NCI-H524 (cell line): ENCODE measurements at places on chromosomes 12 and 14.

DNA sequence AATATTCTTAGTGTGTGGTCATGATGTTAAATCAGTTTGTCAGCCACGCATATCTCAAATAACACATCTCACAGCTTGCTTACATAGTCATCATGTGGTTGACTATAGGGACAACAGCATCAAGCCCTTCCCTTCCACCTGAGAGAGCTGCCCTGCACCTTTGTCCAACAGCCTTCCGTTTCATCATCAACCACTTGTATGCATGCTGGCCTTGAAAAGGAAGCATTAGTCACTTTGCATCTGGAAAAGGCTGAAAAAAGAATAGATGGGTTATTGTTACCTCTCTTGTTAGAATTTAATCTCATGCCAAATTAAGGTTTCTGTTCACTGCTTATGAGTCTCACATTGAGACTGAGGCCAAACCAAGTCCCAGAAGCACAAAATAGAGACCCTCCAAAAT, 1586.5 kb upstream of the SEL1L start:
- no peak for DNase-seq

- no peak for DNase-seq
Observed at GRCh38 chr12:94987076-94987669, 16.3 kb downstream of the NDUFA12 start.

DNA sequence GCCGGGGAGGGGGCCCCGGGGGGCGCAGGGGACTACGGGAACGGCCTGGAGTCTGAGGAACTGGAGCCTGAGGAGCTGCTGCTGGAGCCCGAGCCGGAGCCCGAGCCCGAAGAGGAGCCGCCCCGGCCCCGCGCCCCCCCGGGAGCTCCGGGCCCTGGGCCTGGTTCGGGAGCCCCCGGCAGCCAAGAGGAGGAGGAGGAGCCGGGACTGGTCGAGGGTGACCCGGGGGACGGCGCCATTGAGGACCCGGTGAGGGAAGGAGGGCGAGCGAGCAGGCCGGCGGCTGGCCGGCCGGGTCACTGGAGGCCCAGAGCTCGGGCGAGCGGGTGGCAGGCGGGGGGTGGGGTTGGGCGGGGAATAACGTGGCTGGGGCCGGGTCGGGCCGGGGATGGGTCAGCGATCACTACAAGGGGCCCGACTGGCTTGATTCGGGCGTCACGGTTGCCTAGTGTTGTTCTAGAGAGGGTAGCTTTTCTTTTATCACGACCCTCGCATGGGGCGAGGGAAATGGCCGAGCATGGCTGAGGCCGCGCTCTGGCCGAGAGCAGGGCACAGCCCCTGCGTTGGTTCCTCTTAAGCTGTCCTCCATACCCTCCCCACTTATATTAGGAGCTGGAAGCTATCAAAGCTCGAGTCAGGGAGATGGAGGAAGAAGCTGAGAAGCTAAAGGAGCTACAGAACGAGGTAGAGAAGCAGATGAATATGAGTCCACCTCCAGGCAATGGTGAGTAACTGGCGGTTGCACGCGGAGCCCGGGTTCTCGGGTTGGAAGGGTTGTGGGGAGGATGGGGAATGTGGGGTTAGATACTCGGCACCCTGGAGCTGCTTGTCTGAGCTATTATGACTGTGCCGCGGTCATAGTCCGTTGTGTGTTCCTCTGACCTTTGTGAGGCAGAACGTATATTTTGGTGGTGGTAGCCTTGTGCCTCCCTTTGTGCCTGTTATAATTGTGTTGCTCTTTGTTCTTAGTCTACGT, 603 bp downstream of the PABPN1 start:
- DNase-seq, result peak; percentile 56

DNA sequence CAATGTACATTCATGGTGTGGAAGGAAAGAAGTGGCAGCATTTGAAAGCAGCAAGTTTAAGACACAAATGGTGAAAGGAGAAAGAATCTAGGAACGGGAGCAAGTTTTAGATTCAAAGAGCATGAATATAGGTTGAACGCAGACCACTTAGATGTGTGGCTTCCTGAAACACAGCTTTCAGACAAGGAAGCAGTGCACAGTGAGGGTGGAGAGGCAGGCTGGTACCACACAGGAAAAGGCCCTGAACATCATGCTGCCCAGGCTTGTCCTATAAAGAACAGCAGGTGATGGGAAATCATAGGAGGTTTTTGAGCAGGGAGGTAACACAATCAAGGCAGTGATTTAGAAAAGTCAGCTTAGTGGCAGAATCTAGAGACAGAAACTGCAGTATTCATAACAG, 35.6 kb downstream of the GNS start:
- DNase-seq, result no peak

DNA sequence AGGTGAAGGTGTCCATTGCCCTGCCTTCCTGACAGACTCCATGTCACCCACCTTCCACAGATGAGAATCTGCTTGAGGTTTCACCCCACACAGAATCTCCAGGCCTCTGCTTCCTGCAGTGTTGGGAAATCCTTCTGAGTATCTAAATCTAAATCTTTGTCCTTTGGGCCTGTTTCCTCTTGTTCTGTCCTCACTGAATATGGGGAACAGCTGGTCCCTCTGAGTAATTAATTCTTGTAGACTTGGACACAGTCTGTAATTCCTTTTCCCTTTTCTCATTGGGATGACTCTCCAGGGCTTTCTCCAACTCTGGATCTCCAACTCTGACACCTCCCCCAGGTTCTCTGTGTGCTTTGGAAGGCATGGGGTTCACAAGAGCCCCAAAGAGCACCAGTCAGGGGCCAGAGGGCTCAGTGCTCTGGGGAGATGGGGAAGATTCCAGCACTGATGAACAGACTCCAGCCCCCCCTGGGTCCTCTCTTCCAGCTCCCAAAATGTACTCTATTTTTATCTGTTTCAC, 2.3 kb upstream of the ACVRL1 start:
- peak; percentile 56 for DNase-seq

- DNase-seq, result no peak
Observed at GRCh38 chr12:1457901-1458300, 136.5 kb downstream of the FBXL14 start.

DNA sequence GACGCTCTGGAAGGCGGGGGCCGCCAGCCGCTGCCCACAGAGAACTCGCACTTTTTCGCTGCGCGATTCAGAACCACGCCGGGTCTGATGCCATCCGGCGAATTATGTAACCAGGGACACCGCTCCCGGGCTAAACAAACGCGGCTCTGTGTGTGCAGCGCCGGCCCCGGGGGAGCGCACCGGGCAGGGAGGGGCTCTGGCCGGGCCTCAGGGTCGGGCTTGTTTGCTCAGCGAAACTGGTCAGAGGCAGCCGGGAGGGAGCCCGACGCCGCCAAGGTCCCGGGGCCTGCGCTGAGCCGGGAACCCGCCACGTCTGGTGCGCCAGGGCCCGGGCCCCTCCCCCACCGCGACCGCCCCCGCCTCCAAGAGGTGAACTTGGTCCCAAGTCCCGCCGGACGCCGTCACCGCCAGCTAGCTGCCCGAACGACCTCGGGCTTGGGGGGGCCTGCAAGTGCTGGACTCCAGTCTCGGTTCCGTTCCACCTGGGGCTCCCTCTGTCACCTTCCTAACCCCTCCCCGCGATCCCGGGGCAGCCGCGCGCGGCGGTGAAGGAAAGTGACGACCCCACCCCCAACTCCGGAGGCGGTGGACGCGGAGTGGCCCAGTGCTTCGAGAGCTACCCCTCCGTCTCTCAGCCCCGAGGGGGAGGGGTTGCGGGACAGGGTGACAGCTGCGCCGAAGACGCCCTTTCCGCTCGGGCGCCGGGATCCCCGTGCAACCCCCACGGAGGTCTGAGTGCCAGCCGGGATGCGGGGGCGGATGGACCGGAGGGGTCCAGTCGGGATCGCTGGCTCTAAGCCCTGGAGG, 848 bp downstream of the CTDSP2 start:
- peak; percentile 50 for DNase-seq

DNA sequence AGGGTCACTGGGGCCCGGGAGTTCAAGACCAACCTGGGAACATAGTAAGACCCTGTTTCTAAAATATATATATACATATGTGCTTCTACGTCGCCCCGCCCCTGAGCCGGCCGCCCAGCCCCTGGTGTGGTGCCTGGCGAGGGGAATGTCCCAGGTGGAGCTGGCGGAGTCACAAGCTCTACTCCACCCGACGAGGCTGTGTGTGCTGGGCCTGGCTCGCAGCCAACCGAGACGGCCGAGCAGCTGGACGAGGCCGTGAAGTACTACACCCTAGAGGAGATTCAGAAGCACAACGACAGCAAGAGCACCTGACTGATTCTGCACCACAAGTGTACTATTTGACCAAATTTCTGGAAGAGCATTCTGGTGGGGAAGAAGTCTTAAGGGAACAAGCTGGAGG, 22.1 kb upstream of the ITPK1 start:
- DNase-seq, result peak; percentile 90

- DNase-seq, result no peak
Observed at GRCh38 chr12:41794336-41794735, 350.3 kb downstream of the GXYLT1 start.

DNA sequence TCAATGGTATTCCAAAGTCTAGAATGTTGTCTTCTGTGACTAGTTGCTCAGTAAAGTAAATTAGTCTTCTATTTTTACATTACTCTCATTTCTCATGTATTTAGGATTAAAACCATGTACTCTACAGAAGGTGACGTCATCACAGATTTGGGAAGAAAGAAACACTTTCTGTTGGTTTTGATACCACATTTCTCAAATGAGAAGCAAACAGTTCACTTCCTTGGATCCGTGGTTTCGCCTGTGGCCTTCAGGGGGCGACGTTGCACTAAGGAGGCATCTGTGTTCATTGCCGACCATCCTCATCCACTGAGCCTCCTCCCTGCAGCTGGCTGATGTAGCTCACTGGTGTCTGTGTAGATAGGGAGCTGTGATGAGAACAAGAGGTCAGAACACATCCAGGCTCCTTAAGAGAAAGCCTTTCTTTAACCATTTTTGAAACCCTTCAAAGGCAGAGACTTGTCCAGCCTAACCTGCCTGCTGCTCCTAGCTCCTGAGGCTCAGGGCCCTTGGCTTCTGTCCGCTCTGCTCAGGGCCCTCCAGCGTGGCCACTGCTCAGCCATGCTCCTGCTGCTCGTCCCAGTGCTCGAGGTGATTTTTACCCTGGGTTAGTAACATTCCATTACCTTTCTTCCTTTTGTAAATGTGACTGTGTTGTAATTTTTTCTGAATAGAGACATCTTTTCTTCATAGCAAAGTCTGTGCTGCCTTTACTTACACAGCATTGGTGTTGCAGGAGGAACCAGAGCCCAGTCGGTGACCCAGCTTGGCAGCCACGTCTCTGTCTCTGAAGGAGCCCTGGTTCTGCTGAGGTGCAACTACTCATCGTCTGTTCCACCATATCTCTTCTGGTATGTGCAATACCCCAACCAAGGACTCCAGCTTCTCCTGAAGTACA, 220.6 kb upstream of the OR4E1 start:
- no peak for DNase-seq

DNA sequence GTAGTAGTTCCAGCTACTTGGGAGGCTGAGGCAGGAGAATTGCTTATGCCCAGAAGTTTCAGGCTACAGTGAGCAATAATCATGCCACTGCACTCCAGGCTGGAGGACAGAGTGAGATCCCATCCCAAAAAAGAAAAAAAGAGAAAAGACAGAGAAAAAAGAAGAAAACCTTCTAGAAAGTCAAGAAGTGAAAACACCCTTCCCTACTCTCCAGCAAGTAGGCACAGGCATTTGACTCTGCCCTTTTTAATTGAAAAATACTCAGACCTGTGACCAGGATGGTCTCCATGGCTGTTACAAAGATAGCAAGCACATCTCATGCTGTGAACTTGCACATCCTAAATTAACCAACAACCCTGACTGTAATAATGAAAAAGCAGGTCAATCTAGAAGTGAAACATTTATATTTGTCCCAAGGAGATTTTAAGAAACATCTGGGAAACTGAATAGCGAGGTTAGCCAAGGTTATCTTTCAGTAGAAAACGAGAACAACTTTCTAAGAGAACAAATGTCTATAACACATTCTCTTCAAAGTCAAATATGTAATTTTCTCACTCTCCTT, 2.0 kb downstream of the TMTC1 start:
- DNase-seq, result no peak

- DNase-seq, result no peak
Observed at GRCh38 chr14:81676879-81677278, 143.2 kb upstream of the SEL1L start.

- no peak for DNase-seq
Observed at GRCh38 chr14:58571769-58572472, 65.8 kb upstream of the DACT1 start.

- DNase-seq, result no peak
Observed at GRCh38 chr14:36134038-36134437, 42.5 kb downstream of the PTCSC3 start.

DNA sequence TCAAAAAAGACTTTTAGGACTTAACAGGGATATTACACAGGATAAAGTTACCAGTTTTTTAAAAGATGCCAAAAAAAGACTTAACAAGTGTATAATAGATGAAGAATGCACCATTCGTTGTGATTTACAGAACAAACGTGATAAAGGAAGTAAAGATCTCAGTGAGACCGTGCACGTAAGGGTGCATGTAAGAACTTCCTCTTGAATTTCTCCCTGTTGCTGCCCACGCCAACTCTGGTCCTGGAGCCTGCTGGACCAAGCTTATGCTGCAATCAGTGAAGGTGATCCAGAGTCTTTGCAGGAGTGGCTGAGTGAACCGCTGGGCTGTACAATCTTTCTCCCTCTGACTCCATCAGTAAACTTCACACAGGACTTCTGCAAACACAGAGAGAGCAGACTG, 593.7 kb downstream of the TMEM121 start:
- DNase-seq, result no peak

DNA sequence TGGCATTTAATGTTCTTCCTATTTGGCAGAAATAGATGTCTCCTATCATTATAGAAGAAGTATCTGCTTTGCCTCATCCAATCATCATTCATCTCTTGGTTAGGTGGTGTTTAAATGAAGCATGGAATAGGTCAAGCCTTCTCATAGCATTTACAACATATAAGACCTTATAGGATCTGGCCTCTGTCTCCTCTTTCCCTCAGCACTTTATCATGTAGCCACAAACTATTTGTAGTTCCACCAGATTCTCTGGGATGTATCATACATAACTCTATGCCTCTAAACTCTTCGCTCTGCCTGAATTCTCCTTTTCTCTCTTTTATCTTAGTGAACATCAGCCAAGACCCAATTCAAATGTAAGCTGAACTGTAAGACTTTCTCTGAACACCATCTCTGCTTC, 20.7 kb downstream of the NAA25 start:
- no peak for DNase-seq

- DNase-seq, result peak; percentile 77
Observed at GRCh38 chr12:130702966-130703732, 12.9 kb downstream of the RIMBP2 start.

GRCh38 chr12:64400041-64400440, 4.2 kb upstream of the XPOT start:
- no peak for DNase-seq

DNA sequence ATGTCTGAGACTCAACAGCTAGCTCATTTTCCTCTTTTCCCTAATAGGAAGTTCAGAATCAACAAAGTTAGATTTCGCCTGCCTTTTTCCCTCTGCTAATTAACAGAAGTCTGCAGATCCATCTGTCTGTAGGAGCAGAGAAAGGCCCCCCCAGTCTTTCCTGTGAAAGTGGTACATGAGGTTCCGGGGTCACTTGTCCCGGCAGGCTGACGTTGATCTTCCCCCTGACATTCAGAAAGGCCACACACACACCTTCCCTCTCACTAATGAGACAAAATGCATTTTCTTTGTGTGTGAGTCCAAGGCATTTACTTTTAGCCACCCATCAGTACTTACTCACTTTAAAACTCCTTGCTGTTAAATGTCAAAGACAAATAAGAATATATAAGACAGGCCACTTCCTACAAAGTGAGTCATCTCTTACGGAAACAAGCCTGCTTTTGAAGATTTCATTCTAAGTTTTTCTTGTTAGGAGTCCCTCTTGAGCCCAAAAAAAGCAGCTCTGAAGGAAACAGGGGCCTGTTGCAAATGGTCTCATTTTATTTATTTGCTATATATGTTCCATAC, 138.7 kb downstream of the TTC7B start:
- no peak for DNase-seq
